Omental fat pad (tissue), 4 donors: ENCODE measurements at places on chromosomes 3 and 15.

GRCh38 chr3:108833611-108834010, 11.0 kb downstream of the TRAT1 start:
- no peak for DNase-seq

DNA sequence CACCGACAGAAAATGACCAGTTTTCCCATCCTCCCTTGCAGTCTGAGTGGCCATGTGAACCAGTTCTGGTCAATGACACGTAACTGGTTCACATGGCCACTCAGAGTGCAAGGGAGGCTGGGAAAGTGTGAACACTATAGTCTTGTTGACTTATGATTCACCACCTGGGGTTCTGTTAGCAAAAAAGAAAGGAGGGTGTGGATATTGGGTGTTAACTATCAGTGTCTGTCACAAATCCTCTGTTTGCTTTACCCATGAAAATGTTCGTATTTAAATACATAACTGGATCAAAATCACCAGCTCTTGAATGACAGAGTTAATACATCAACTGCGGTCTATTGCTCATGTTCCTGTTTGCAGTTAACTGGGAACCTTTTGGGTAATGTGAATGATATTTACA, 92.3 kb downstream of the ADAMTSL3 start:
- no peak for DNase-seq

- no peak for DNase-seq
Observed at GRCh38 chr15:73927003-73927475, 777 bp downstream of the LOXL1 start.

GRCh38 chr3:25723802-25724201, 59.1 kb upstream of the TOP2B start:
- no peak for DNase-seq

DNA sequence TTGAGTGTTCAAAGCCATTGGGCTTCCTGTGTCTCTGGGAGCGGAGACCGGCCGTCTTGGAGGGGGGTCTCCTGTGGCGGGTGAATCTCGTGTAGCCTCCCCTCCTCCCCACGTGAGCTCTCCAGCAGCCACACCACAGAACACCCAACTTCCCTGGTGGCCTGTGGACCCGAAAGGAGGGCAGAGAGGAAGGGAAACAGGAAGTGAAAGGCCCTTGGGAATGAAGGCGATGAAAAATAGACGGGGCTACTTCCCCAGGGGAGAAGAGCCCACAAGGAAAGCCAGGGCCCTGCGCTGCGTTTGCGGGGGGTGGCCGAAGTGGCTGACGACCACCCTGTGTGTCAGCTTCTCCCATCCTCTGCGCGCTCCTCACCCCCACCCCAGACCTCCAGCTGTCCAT, 5.4 kb downstream of the ANKRD63 start:
- DNase-seq: no peak

DNA sequence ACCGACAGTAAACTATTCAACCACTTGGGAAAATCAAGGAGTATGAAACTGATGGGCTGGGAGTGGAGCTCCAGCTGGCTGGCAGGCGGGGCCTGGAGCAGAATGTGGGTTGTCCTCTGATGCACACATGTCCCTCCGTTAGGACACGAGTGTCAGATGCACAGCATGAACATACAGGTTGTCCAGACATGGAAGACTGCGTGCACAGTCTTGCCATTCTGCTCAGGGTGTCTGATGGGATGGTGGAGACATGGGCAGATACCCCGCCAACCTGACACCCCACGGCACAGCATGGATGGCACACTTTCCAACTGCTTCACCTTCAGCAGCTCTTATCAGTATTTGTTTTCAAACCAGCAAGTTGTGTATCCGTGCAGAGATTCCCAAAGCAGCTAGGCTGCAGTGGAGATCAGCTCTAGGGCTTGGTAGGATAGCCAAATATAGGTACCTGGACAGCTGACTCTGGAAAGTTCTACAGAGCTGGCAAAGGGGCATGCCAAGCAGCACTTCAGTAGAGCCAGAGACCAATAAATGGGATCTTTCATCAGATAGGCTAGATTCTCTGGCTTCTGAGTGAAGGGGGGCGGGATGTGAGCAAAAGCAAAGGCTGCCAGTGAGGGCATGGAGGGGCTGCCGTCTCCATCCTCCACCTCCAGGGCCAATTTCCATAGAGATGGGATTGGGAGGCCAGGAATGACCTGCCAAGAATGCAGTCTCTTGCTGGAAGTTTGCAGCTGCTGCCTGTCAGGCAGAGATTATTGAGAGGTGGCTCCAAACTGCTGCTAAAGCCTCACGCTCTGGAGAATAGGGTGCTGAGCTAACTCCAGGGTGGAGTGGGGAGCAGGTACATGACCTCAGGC, 47.2 kb upstream of the KY start:
- DNase-seq: no peak

DNA sequence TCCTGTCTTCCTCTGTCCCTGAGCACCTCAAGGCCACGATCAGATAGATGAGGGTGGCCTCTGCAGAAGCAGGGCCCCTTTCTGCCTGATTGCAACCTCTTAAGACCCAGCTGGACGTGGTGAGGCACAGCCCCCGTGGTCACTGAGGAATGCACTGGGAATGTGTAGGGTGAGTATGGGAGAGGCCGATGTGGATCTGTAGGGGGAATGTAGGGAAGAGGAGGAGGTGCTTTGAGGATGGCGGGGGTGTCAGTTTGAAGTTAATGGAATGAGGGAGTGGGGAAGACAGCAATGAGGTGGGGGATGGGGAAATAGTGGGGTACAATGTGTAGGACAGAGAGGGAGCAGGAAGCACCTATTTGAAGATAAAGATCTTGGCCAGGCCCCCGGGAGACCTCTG, 785 bp upstream of the IQCF5 start:
- no peak for DNase-seq
